ENCODE measurements at places on chromosomes 1 and 21.

DNA sequence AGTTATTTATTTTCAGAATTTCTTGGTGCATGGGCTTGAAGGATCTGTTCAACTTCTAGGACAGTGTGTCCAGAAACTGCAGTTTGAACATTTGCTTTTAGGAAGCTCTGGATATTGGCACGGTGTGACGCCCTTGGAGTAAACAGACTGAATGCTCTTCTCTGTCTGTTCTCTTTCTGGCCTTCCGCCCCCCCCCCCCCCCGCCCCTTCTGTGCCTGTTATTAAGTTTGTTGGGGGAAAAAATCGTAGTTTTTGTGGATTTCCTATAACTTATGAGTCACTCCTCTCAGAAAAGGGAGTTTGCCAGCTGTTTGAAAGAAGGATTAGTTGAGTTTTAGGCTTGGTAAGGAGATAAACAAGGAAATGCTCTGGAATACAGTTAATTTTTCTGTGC lies 1.2 kb downstream of the KCTD3 start:
- DNase-seq: no peak

GRCh38 chr21:36430841-36431240 lies 45.6 kb downstream of the CHAF1B start:
- DNase-seq: no peak

GRCh38 chr1:229316166-229316565 lies 26.7 kb downstream of the CCSAP start:
- DNase-seq: no peak

DNA sequence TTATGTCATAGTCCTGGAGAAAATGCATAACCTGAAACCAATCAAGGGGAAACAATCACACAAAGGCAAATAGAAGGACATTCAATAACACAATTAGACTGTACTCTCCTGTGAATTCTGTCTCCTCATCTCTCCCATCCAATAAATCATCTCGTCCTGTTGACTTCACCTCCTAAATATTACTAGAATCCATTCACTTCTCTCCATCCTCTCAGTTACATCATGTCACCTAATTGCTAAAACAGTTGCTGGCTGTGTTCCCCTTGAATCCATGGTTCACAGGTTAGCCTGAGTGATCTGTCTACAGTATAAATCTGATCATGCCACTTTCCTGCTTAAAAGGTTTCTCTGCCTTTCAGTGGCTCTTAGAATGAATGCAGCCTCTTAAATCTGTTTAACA lies 220.2 kb downstream of the TGFB2 start:
- DNase-seq: no peak

GRCh38 chr1:173454966-173455524 lies 22.1 kb upstream of the PRDX6 start:
- DNase-seq: no peak
